ENCODE measurements at places on chromosomes 4 and X.

- no peak for DNase-seq
These were observed 35.7 kb upstream of the ANK2 start for GRCh38 chr4:113013751-113014150.

DNA sequence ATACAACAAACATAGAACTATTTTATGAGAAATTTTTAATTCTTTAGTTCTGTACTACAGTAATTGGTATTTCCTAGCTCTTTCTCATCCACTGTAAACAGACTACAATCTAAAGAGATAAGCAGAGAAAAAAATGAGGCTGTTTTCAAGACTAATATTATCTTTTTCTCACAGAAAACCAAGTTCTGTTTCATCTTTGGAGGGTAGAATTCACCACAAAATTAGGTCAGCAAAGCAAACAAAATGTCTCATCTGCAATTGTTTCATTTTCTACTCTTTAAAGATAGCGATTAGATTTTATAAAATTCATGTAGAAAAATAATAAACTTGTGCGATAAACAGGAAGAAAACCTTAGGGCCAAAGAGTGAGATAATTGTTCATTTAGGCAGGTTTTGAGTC, 10.8 kb downstream of the APOO start:
- no peak for DNase-seq

DNA sequence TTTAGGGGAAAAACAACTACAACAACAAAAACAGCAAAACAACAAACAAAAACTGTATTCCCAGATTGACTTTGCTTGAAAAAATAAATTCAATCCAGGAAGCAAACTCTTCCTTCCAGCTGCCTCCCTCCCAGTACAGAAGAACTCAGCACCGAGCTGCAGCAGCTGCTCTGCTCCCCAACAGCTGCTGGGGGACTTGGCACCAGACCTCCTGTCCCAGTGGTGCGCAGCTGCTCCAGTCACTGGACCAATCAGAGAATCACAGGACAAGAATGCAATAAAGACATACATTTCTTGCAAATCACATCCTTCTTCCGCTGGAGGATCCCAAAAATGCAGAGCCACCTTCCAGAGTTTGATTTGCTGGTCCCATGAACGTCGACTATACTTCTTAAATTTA, 11.8 kb upstream of the FAM53A start:
- DNase-seq = no peak

- DNase-seq = no peak
These were observed 72.0 kb downstream of the FRMPD4 start for GRCh38 chrX:12210196-12210815.

GRCh38 chr4:20318909-20319277, 67.2 kb downstream of the SLIT2 start:
- no peak for DNase-seq

DNA sequence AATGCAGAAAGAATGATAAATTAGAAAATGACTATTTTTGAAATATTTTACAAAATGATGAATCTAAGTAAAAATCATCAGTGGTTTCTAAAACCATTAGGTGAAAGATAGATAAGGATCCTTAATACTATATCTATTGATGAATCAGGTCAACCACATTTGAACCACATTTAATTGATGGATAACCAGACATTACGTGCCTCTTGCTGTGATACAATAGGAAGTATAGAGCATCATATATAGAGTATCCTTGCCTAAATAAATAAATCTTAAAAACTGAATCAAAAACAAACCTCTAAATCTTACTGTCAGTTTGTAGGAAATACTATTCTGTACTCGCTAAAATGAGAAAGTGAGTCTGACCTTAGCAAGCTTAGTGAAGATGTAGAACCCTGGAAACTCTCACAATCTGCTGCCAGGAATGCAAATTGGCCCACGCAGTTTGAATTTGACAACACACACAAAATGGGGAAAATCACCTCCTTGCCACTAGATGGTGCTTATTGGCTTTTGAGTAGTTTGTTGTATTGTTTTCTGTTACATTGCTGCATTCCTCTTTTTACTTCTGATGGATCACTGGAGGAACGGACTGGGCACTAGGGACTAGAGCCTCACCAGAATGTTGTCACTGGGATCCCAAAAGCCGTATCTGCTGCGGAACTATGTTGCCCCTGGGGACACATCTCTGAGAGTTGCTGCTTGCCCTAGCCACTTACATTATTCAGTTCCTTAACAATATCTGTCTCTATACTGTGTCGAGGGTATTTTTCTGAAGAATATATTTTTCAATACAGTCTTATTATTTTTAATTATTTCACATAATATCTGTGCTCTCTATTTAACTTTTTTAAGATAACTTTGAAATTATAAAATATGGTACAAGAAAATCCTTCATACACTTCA, 25.4 kb upstream of the SLAIN2 start:
- DNase-seq = peak; percentile 35

DNA sequence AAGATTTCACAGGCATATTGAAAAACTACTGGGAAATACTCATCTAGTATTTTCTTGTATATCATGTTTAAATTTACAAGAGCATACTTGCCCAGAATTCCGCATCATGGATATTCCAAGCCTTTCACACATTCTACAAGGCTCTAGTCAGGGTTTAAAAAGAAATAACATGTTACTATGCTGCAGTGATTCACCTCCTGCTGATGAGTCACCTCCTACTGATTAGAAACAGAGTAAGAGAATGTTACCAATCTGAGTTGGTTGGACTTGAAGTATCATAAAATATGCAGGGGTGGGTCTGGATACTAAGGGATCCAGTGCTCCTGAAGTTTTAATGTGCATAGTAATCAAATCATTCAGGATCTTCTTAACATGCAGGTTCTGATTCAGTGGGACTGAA, 192.0 kb upstream of the ANK2 start:
- DNase-seq = no peak

DNA sequence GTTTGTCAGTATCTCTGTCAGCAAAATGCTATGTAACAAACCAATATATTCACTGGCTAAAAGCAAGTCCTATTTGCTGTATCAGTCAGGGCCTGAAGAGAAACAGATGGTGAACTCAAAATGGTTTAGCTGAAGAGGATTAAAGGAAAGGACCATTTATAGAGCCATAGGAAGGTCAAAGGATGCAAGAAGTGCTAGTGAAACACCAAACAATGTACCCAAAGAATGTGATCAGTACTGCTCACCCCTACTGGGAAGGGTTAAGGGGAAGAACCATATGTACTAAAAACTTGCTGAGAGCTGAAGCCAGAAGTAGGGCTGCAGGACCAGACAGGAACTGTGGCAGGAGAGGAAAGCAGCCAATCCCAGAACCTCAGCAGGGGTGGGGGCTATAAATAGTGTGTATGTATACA, 479.3 kb downstream of the INPP4B start:
- no peak for DNase-seq

DNA sequence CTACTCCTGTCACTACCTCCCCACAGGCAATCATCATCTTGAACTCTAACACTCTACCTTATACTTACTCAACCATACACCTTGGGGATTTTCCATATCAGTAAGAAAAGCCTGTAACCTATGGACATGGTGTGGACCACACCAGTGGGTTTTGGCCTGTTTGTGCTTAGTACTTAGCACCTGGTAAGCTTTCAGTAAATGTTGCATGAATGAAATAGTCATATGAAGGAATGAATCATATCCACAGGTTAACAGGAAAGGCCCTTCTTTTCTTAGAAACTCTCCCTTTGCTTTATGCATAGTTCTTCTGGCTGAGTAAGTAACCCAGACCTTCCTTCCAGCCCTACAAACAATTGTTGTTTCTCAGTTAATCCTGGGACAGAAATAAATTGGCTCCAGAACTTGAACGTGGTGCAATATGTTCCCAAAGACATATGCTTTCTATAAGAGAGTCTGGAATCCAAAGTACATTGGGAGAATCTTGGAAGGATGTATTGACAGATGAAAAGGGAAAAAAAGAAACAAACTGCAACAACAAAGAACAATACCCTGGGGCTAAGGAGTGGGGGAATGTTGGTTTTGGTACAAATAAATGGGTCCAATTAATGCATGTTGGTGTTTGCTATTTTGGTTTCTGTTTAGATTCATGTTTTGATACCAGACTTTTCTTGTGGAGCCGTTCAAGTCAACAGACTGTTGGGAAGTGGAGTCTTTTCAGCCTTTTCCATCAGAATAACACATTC, 27.8 kb downstream of the RASL11B start:
- no peak for DNase-seq

DNA sequence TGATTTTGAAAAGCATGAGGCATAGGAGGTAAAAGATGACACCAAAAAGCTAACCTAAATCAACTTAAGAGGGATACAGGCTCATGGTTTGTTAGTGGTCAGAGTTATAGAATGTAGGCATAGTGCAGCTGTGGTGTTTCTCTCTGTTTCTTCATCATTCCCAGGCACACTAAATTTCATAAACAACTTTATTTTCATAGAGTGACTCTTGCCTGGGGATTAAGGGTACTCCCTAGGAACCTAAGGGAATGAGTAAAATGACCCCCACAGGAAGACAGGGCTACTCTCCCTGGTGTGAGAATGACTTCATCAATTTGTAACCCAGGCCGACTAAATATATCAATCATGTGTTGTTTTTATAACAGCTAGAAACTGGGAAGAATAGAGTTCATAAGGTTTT, 11.1 kb downstream of the FABP2 start:
- no peak for DNase-seq

All from AML-193 (cell line).